Right lobe of liver (tissue), 6 donors: ENCODE measurements at places on chromosomes 7 and 10. TPM values are rescaled to one million over a fixed set of nuclear protein-coding genes. Genes with fewer than 3 reads are reported as not detected.
A peak's percentile ranks its signal among the peaks of the same experiment; 100 is the strongest.

GRCh38 chr10:70560511-70560941 lies 42.0 kb downstream of the PRF1 start:
- H3K27me3 ChIP-seq, result no peaks in the 10 kb centered on the region
- no peaks in the 10 kb centered on the region for H3K4me1 ChIP-seq
- no peak for DNase-seq

- no peak for DNase-seq
- H3K4me3 ChIP-seq, result no peak overlapping the region
- no peaks in the 10 kb centered on the region for H3K27me3 ChIP-seq
These were observed 27.3 kb upstream of the NRG3 start for GRCh38 chr10:81847675-81848074.

- no peaks in the 10 kb centered on the region for H3K4me1 ChIP-seq
- no peak for DNase-seq
- H3K27me3 ChIP-seq, result no peaks in the 10 kb centered on the region
- no peaks in the 10 kb centered on the region for H3K36me3 ChIP-seq
- H3K27ac ChIP-seq, result no peak overlapping the region
These were observed 58.6 kb downstream of the ADRB1 start for GRCh38 chr10:114102256-114102655.

- no peaks in the 10 kb centered on the region for H3K36me3 ChIP-seq
- no peak overlapping the region for H3K4me3 ChIP-seq
- no peaks in the 10 kb centered on the region for H3K4me1 ChIP-seq
- no peak overlapping the region for H3K27ac ChIP-seq
- H3K27me3 ChIP-seq, result no peaks in the 10 kb centered on the region
These were observed 9.2 kb downstream of the TAS2R60 start for GRCh38 chr7:143452495-143452894.

GRCh38 chr7:28102797-28103196 lies 77.8 kb downstream of the JAZF1 start:
- no peaks in the 10 kb centered on the region for H3K36me3 ChIP-seq
- no peak overlapping the region for H3K27ac ChIP-seq
- H3K4me3 ChIP-seq, result no peak overlapping the region
- no peak for DNase-seq

- DNase-seq, result no peak
- H3K36me3 ChIP-seq, result no peaks in the 10 kb centered on the region
- no peaks in the 10 kb centered on the region for H3K4me1 ChIP-seq
- no peaks in the 10 kb centered on the region for H3K27me3 ChIP-seq
- no peak overlapping the region for H3K4me3 ChIP-seq
- no peak overlapping the region for H3K27ac ChIP-seq
These were observed 11.6 kb downstream of the SEMA3D start for GRCh38 chr7:85175217-85175616.

- DNase-seq, result no peak
- H3K27me3 ChIP-seq, result no peaks in the 10 kb centered on the region
- H3K27ac ChIP-seq, result no peak overlapping the region
These were observed 135.4 kb upstream of the SEMA3D start for GRCh38 chr7:85322252-85322651.

GRCh38 chr7:39248692-39249090 lies 271.0 kb downstream of the POU6F2 start:
- H3K4me3 ChIP-seq, result no peak overlapping the region
- H3K36me3 ChIP-seq, result no peaks in the 10 kb centered on the region
- DNase-seq, result no peak
- H3K27me3 ChIP-seq, result no peaks in the 10 kb centered on the region
- no peak overlapping the region for H3K27ac ChIP-seq

GRCh38 chr7:74619235-74619860 lies 38.2 kb upstream of the GTF2I start:
- H3K27me3 ChIP-seq, result no peaks in the 10 kb centered on the region
- H3K36me3 ChIP-seq, result no peaks in the 10 kb centered on the region
- H3K4me1 ChIP-seq, result no peaks in the 10 kb centered on the region
- no peak overlapping the region for H3K27ac ChIP-seq

DNA sequence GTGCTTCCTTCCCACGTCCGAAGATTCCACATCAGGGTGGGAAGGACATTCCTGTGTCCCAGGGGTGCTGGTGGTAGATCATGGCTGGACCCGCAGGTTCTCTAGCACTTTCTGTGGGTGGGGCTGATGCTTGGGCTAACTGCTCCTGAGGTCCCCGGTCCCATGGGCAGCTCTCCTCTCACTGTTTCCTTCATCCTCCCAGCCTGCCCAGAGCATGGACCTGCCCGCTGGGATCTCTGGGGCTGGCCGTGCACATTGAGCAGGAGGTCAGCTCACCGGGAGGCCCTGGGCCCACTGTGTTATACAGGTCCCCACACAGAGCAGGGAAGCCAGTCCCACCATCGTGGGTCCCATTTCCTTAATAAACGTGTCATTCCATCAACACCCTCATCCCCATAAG lies 502.3 kb downstream of the TCERG1L start:
- H3K36me3 ChIP-seq, result no peaks in the 10 kb centered on the region
- H3K27ac ChIP-seq, result no peak overlapping the region
- no peak for DNase-seq
- no peaks in the 10 kb centered on the region for H3K4me1 ChIP-seq
- no peak overlapping the region for H3K4me3 ChIP-seq

DNA sequence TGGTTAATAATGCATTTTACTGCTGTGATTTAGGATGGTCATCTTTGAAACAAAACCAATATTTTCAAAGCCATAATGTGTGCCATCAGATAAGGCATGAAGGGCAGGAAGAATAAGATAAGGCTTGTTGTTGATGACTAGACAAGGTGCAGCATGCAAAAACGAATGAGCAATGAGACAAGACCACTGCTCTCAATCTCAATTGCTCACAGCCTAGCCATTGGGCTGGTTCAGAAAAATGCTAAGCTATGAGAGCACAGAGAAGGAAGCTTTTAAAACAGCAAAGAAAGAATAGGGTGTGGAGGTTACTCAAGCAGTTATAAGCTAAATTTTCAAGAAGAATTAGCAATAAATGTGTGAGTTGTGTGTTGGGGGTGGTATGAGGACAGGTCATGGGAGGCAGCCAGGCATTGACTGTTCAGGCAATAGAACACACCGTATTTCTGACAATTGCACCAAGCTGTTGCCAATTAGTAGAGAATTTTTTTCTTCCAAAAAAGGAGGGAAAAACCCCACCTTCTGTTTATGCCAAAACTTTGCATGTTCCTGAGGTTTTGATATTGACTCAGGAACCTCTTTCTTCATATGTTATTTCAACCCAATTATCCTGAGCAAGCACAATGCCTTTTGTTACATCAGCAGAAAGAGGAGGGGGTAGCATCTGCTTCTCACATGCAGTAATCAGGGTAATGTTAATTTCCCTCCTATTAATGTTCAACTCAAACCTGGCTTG lies 276.5 kb downstream of the HDAC9 start:
- H3K27me3 ChIP-seq, result no peaks in the 10 kb centered on the region
- no peak for DNase-seq
- H3K4me1 ChIP-seq, result no peaks in the 10 kb centered on the region
- no peak overlapping the region for H3K27ac ChIP-seq
- H3K4me3 ChIP-seq, result no peak overlapping the region

DNA sequence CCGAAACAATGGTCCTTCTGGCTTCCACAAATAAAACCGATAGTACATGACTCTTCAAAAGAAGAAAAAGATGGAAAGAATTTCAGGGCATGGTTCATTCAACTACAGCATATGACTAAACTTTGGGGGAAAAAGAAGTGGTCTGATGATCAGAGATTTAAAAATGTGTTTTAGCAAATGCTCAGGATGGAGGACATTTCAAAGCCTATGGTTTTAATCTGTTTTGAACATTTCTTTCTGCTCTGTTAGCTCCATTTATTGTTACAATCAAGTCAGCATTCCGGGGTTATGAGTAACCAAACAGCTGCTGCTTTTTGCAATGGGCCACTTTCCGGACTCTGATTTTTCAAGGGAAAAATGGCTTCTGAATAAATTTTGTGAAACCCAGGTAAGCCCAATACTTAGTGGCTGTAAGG lies 142.4 kb downstream of the CUBN start:
- no peaks in the 10 kb centered on the region for H3K36me3 ChIP-seq
- no peak overlapping the region for H3K4me3 ChIP-seq
- DNase-seq, result no peak
- H3K27me3 ChIP-seq, result no peaks in the 10 kb centered on the region
- no peaks in the 10 kb centered on the region for H3K4me1 ChIP-seq

- no peak overlapping the region for H3K27ac ChIP-seq
- no peak for DNase-seq
- H3K27me3 ChIP-seq, result no peaks in the 10 kb centered on the region
- no peak overlapping the region for H3K4me3 ChIP-seq
- no peaks in the 10 kb centered on the region for H3K36me3 ChIP-seq
- H3K4me1 ChIP-seq, result no peaks in the 10 kb centered on the region
These were observed 193.0 kb downstream of the PRPF18 start for GRCh38 chr10:13779748-13780147.

GRCh38 chr10:62632071-62632809 lies 172.3 kb upstream of the ADO start:
- H3K27ac ChIP-seq, result no peak overlapping the region
- H3K4me3 ChIP-seq, result no peak overlapping the region
- H3K4me1 ChIP-seq, result no peaks in the 10 kb centered on the region
- no peaks in the 10 kb centered on the region for H3K36me3 ChIP-seq

DNA sequence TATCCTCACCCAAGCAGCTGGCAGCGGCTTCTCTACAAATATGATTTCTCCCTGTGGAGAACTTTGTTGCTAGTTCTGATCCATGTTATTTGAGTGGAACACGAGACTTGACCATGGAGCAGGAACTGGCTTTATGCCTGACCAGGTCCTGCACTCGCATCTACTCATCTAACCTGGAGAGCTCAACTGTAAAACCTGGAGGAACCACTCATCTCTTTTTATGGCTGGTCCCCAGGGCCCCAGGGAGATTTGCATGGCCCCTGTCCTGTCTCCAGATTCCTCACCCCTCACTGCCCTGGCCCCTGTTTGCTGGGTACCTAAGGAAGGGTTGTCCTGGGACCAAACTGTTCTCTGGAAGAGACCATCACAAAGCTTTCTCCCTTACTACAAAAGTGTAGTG lies 16.0 kb downstream of the TCAF1 start:
- no peaks in the 10 kb centered on the region for H3K36me3 ChIP-seq
- H3K4me3 ChIP-seq, result no peak overlapping the region
- H3K27ac ChIP-seq, result no peak overlapping the region
- DNase-seq, result peak; percentile 47
- peaks cover 12% of the 10 kb centered on the region for H3K4me1 ChIP-seq
- no peaks in the 10 kb centered on the region for H3K27me3 ChIP-seq

- H3K36me3 ChIP-seq, result no peaks in the 10 kb centered on the region
- no peaks in the 10 kb centered on the region for H3K4me1 ChIP-seq
- H3K27me3 ChIP-seq, result no peaks in the 10 kb centered on the region
- H3K27ac ChIP-seq, result no peak overlapping the region
- H3K4me3 ChIP-seq, result no peak overlapping the region
These were observed 720.9 kb downstream of the PARD3 start for GRCh38 chr10:34094146-34094696.

DNA sequence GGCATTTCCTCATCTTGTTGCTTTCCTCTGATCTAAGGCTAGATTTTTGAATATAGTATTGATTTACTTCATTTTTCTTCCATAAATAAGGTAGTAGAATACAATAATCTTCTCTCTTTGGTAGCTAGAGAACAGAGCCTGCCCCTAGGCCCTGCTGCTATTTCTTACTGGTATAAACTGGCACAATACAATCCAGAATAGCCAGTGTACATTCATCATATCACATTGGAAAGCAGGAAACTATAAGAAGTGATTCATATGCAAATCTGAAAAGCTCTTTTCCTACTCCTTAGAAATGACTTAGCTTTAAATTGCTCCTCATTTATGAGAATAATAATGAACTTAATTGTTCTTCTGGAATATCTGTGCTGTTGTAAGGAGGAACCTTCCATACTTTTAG lies 100.2 kb downstream of the KCND2 start:
- no peaks in the 10 kb centered on the region for H3K4me1 ChIP-seq
- H3K27ac ChIP-seq, result no peak overlapping the region
- H3K27me3 ChIP-seq, result no peaks in the 10 kb centered on the region
- DNase-seq, result no peak

DNA sequence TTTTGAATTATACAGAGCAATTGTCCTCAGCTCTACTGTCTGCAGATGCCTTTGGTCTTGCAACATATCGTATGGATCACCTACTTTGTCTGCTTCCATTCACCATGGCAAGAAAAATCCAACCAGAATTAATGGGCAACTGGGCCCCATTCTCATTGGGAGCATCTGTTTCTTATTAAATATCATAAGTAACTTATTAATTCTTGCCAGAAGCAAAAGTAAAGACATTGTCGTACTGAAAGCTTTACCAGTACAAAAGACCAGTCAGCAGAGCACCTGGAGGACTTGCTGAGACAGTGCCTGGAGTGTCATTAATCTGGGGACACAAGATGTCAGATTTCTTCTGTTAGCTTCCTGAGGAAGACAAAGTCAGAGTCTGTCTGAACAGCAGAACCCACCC lies 404.5 kb downstream of the INHBA start:
- no peaks in the 10 kb centered on the region for H3K36me3 ChIP-seq
- no peaks in the 10 kb centered on the region for H3K4me1 ChIP-seq
- H3K27ac ChIP-seq, result no peak overlapping the region

GRCh38 chr7:92754919-92755581 lies 81.3 kb downstream of the CDK6 start:
- H3K36me3 ChIP-seq, result no peaks in the 10 kb centered on the region
- no peaks in the 10 kb centered on the region for H3K27me3 ChIP-seq
- no peak for DNase-seq
- H3K4me3 ChIP-seq, result no peak overlapping the region

- no peak overlapping the region for H3K4me3 ChIP-seq
- no peaks in the 10 kb centered on the region for H3K36me3 ChIP-seq
- no peaks in the 10 kb centered on the region for H3K27me3 ChIP-seq
- no peaks in the 10 kb centered on the region for H3K4me1 ChIP-seq
- no peak for DNase-seq
- H3K27ac ChIP-seq, result no peak overlapping the region
These were observed 36.8 kb downstream of the SLC18A2 start for GRCh38 chr10:117277675-117278074.

DNA sequence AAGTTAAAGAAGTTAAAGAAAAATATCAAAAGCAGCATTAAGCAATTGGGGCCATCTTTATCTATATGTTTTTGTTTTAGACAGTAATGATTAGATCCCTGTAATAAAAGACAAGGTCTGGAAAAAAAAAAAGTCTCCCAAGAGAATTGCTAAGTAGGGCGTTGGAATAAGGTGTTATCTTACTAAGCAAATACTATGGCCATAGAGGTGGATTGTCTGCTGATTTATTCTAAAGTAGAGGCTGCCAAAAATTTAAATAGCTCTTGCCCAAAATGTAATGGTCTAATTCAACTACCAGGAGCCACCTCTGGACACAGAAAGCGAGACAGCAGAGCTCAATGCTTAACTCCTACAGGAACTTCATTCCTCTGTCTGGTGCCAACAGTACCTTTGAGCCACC lies 71.6 kb downstream of the HERPUD2 start:
- H3K27me3 ChIP-seq, result no peaks in the 10 kb centered on the region
- H3K27ac ChIP-seq, result no peak overlapping the region
- no peak for DNase-seq
- H3K4me3 ChIP-seq, result no peak overlapping the region

- no peak overlapping the region for H3K4me3 ChIP-seq
- H3K27me3 ChIP-seq, result no peaks in the 10 kb centered on the region
- no peak for DNase-seq
- no peaks in the 10 kb centered on the region for H3K4me1 ChIP-seq
These were observed 190.7 kb downstream of the C7orf25 start for GRCh38 chr7:42720991-42721796.

SPAM1 gene
- not detected for total RNA-seq

SLIT1 gene
- 0.21 TPM for total RNA-seq

AOAH gene
- total RNA-seq, result 6.5 TPM

PNLIPRP3 gene
- not detected for total RNA-seq

FAM200A gene
- 3.4 TPM for total RNA-seq

AKR1C2 gene
- total RNA-seq, result 287 TPM

VCL gene
- 26.7 TPM for total RNA-seq
